ENCODE measurements at places on chromosomes 11 and 22. TPM values are rescaled to one million over a fixed set of nuclear protein-coding genes. Genes with fewer than 3 reads are reported as not detected.

NUDT22 gene
- 19.7 TPM for total RNA-seq

E2F8 gene
- total RNA-seq: 0.63 TPM

SPATA19 gene
- total RNA-seq: not detected

KRTAP5-11 gene
- total RNA-seq: not detected

PLAAT2 gene
- total RNA-seq: not detected

HTR3B gene
- total RNA-seq: not detected

PKP3 gene
- total RNA-seq: not detected
